ENCODE measurements at places on chromosomes 1 and 21.

DNA sequence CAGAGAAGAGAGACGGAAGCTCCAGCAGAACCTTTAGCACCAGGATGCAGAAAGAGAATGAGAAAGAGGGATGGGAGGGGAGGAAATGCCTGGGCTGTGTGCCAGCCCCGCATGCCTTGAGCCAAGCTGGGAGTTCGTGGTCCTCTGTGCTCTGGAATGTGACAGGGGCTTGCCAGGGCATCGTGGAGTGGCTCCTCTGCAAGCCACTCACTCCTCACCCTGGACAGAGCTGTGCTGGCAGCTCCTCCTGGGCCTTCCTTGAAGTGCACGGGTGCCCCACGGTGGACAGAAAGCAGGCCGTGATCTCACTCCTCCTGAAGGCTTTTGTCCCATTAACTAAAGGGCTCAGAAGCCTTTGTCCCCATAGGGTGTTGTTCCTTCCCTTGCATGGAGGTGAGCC lies 34.8 kb upstream of the PRELP start:
- DNase-seq: peak; percentile 91

DNA sequence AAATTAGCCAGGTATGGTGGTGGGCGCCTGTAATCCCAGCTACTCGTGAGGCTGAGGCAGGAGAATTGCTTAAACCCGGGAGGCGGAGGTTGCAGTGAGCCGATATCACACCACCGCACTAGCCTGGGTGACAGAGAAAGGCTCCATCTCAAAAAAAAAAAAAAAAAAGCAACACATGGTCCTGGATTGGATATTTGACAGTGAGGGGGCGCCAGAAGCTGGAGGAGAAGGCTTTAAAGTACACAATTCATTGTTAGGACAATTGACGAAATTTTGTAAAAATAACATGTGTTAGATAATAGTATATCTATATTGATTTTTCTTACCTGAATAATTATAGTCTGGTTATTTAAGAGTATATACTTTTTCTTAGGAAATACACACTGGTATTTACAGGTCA lies 50.2 kb upstream of the USP25 start:
- no peak for DNase-seq

- DNase-seq: no peak
Observed at GRCh38 chr1:196535727-196536126, 72.5 kb downstream of the KCNT2 start.

- no peak for DNase-seq
Observed at GRCh38 chr1:156214024-156214748, 1.4 kb downstream of the PMF1 start.

DNA sequence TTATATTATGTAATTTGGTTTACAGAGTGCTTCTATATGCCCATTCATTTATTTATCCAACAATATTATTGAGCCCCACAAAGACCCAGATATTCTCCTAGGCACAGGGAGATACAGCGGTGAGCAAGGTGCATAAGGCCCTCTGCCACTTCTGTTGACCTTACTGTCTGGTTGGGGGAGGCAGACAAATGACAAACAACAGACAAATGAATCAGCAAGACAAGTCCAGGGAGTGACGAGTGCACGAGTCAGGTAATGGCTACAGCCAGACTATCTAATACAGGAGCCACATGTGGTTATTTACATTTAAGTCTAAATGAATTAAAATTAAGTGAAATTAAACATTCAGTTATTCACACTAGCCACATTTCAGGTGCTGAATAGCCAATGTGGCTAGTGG lies 22.0 kb upstream of the BCAR3 start:
- no peak for DNase-seq

DNA sequence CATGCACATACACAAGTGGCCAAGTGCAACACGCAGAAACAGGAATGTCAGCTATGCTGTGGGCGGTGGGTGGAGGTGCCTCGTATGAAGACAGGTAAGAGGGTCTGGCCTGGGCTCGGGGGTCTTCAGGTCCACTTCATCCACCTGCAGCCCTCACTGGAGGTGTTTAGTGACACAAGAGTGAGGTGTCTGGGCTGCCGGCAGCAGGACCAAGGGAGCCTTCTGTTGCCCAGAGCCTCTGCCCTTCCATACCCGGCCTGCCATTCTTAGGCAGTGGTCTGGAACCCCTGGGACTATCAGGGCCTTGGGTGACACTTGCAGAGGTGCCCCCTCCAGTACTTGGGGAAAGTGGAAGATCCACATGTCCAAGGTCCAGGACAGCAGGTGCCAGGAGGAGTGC lies 21.7 kb upstream of the ACTRT2 start:
- no peak for DNase-seq

DNA sequence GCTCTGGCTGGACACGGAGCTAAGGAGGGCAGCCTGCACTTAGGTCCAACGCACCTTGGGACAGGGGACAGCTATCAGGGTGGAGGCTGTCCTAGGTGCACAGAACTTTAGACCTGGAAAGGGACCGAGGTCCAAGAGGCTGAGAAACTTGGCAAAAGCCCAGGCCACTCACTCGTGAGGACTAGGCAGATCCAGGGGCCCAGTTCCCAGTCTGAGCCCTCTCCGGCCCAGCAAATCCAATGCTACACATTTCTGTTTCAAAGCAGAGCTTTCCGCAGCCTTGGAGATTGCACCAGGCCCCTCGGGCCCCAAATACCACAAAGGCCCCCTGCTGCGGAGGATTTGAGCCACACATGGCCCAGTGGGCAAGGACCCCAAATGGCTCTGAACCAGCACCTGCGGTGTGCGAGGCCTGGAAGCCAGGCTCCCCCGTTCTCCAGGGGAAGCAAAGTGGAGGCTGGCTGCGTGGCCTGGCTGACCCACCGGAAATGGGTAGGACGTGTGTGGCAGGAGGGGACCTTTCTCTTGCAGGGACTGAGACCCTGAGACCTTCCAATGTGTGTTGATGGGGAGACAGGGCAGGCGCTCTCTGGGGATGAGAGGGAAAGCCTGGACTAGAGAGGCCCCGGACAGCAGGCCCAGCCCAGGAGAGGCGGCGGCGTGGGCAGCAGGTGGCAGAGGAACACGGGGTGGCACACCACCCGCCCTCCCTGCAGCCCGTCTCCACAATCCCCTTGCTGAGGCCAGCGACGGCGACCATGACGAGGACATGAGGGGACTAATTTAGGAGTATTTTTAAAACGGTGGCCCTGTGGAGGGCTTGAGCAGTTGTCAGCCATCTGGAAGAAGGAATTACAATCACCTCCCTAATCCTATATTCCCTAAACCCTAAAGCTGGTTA lies 118.7 kb downstream of the CASZ1 start:
- no peak for DNase-seq

All from coronary artery (tissue), 2 donors.